Muscle of leg (tissue), 16 donors: ENCODE measurements at places on chromosomes 12 and 14. TPM values are rescaled to one million over a fixed set of nuclear protein-coding genes. Genes with fewer than 3 reads are reported as not detected.

The RASAL1 gene
- polyA plus RNA-seq, result 0.05 TPM

- DNase-seq, result no peak
These were observed 317.6 kb upstream of the FKBP4 start for GRCh38 chr12:2477009-2477766.

- DNase-seq, result peak; percentile 91
These were observed 747 bp upstream of the DACT1 start for GRCh38 chr14:58637040-58637390.

DNA sequence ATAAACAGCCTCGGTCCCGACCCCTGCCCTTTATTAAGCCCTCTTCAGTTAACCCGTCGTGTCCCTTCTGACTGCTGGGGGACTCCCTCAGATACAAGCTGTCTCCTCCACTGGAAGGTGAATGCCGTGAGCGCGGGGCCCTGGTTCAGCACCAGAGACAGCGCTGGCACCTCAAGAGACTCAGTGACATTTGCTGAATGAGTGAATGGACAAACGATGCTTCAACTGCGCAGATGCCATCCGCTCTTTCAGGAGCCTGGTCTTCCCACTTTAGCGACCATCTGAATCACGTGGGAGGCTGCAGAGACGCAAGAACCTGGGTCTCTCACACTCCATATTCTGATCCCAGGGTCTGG lies 92.6 kb upstream of the SFSWAP start:
- DNase-seq, result peak; percentile 39
